ENCODE measurements at places on chromosomes 12 and 14.
A peak's percentile ranks its signal among the peaks of the same experiment; 100 is the strongest.

- no peak for DNase-seq
Observed at GRCh38 chr14:77864085-77864484, 64.2 kb downstream of the ADCK1 start.

DNA sequence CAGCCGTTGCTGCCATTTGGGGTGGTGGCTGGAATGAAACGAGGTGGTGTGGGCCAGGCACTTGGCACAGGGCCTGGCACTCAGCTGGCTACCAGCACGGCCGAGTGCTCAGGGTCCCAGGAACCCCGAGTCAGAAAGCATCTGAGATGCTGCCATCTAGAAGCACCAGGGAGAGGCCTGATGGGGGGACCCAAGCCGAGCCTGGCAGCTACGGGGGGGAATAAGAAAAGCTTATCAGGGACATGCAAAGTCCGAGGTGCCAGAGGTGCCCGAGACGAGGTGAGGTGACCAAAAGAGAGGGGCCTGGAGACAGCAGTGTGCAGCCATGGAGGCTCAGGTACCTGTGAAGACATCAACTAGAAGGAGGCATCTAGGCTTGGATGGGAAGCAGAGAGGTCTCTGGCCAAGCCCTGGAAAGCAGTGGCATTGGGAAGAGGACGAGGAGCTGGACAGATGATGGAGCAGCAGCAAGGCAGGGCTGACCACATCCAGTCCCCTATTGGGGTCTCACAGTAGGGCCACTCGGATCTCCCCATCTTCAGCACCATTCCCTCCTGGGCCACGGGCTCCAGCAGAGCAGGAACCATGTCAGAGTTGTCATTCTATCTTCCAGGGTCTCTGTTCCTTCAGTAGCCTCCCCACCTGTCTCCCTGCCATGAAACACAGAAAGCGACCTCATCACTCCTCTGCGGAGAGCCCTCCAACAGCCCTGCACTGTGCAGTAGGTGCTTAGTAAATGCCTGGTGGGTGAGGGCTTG is 59.3 kb upstream of the DIO3 start:
- no peak for DNase-seq

- no peak for DNase-seq
Observed at GRCh38 chr14:76174982-76175381, 23.3 kb downstream of the GPATCH2L start.

DNA sequence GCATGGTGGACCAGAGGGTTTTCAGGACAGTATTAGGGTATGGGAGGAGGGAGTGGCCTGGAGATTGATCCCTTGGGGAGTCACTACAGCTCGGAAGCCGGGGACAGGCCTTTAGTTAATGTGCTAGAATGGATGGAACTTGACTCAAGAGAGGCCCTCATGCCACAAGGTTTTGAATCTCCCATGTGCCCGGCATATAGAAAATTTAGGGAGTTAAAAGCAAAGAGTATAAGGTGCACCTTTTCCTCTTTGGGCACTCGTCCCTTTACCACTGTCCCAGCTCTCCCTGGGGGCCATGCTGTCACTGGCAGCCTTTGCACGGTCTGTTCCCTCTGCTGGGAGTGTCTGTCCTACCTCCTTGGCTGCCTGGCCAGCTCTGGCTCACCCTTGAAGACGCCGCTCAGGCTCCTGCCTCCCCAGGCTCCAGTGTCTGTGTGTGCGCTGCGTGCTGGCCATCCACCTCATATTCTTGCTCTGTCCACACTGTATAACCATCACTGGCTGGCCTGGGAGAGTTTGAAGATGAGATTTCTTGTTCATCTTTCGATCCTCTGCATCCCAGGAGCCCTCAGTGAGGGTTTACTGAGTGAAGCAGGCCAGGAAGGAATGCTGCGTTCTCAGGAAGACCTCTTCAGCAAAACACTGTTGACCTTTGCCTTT is 161.3 kb downstream of the ZFP36L1 start:
- DNase-seq = no peak

DNA sequence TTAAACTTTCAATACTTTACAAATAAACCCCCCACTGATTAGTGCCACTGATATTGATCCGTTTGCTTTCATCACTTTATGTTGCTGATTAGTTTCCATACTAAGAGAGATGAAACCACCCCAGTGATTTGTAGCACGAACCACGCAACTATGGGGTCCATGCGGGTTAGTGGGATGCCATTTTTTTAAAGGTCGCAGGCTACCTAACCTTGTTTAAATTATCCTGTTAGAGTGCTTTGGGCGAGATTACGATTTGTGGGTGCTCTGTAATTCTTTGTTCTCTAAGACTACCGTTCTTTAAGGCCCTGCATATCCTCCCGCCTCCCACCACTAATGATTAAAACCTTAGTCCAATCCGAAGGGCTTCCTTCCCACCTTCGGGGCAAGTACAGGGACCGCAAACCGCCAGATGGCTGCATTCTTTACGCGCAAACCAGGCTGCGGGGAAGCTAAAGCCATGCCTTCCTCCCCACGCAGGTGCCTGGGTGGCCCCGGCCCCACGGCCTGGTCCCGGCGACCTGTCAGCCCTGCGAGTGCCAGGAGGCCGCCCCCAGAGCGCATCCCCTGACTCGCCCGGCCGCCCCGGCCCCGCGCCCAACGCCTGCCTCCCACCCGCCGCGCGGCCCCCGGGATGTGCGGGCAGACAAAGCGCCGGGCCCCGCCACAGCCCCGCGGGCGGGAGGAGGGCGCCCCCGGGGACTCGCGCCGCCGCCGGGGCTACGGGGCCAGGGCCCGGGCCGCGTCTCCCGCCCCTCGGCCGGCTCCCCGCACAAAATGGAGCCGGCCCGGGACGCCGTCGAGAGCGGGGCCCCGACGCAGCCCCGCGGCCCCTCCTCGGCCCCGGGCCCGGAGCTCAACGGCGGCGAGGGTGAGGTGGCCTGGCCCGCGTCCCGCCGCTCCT is 759 bp downstream of the NFYB start:
- peak; percentile 57 for DNase-seq

DNA sequence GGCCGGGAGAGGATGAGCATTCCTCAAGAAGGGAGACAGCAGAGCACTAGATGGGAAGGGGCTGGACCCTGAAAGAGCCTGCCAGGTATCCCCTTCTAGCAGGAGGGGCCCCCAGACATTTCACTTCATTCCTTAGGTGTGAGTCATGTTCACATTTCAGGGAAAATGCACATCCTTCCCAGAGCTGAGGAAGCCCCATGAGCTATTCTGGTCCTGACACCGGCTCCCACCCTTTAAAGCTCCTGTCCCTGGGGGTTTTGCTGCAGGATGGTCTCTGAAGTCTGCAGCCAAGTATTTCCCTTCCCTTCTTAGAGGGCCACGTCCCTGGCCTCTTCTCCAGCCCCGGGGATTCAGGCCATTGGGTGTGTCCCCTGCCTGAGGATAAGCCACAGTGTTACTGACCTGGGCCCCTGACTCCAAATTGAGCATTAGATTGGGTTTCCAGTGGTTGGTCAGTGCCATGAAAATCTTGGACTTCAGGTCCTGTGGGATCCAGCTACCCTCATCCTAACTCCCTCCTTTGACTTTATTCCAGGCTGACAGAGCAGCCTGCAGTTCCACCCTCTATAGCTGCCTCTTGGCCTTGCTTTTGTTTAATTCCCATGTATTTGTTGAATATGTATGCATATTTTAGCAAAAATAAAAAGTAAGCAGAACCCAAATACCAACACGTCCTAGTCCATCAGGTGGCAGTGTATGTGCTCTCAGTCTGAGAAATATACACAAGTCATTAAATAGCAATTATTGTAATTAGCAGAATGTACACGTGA is 267.1 kb downstream of the CACNA1C start:
- no peak for DNase-seq

GRCh38 chr12:60197589-60197988 is 601.8 kb downstream of the SLC16A7 start:
- no peak for DNase-seq

- DNase-seq = no peak
Observed at GRCh38 chr12:41045509-41045908, 142.6 kb upstream of the PDZRN4 start.

DNA sequence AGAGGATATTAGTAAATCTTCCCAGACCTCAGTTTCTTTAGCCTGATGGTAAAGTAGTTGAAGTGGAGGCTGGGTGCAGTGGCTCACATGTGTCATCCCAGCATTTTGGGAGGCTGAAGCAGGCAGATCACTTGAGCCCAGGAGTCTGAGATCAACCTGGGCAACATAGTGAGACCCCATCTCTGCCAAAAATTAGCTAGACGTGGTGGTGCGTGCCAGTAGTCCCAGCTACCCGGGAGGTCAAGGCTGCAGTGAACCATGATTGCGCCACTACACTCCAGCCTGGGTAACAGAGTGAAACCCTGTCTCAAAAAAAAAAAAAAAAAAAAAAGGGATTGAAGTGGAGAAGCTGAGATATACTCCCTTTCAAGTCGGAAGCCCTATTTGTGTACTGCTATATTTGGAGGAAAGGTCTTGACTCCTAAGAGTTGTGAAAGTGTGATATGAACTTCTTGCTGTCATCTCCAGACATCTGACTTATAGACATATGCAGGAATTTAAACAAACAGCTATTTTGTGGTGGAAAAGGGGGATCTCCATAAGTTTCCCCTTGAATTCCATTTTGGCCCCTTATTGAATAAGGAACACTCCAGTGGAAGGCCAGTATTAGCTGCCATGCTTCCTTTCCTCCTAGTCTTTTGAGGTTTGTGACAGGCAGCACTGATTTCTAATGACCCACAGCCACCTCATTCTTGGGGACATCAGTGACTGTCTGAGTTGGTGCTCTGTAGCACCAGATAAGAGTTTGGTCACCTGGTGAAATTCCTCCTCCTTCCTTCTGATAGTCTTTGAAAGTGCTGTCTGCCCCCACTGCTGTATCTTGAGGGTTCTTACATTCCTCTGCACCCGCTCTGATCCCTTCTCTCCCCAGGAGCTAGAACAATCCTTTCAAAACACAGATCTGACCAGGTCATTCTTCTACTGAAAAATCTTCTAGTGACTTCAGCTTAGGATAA is 7.4 kb downstream of the ELK3 start:
- DNase-seq = no peak

DNA sequence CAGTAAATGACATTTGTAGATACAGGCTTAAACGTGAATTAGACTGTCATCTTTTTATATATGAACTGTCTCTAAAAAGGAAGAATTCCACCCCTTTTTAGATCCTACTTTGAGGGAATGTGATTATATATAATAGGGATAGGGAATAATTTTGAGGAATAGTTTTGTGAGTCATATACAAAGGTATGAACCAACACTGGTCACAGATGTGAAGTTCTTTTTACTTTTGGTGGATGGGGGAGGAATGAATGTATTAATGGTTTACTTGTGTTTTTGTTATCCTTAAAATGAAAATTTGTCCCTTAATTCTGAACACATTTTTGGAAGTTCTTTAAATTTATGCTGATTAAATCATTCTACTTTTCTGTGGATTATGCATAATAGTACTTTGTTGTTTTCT is 30.4 kb downstream of the FRS2 start:
- DNase-seq = no peak

DNA sequence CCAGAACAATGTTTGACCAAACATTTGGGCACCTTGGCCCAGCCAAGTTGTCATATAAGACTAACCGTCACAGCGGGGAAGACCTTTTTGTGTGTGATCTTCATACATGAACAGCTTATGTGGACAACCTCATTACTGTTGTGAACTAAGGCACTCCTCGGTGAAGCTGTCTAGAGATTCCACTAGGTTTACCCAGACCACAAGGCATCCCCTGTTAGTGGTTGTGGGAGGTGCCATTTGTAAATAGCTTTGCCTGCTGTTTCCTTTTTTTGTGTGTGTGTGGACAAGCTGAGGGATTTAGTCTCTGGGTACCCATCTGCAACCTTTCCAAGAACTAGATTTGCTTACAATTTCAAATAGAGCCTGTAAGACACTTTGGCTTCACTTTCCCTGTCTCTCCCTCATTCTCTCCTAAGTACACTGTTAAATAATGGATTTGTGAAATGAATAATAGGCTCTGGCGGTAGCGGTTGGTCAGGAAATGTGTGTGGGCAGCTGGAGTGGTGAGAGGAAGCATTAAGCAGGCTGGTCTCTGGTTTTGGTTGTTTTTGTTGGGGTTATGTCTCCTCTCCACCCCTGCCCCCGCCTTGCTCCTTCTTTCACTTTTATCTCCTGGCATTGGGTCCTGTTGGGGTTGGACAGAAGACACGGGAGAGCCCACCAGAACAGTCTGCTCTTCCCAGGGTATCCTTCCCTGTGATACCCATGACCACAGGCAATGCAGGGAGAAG is 727.6 kb downstream of the VRK1 start:
- DNase-seq = no peak

- DNase-seq = no peak
Observed at GRCh38 chr14:25094171-25094907, 44.4 kb upstream of the STXBP6 start.

DNA sequence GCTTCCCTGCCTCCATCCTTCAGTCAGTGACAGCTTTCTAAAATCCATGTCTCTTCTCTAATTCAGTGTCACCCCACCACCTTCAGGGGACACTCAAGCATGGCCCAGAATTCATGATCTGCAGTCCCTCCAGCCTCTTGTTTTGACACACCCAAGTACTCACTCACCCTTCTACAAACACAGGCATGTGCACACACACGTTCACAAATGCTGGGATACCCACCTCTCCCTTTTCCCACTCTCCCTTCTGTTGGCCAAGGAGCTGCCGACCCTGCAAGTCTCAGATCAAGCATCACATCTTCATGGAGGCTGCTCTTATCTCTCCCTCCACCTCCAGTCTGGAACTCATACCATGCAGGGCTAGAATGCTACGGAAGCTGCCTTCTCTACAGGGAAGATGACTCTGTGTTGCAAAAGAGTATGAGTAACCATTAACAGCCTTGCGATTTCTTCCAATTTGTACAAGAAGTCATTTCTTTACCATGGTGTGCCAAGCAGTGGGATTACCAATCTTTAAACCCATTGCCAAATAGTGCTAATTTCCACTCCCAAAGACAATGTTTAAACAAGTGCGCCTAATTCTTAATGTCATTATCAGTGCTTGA is 196.1 kb downstream of the BCL11B start:
- no peak for DNase-seq

- no peak for DNase-seq
Observed at GRCh38 chr14:106737021-106737420, 1210.6 kb downstream of the TMEM121 start.

DNA sequence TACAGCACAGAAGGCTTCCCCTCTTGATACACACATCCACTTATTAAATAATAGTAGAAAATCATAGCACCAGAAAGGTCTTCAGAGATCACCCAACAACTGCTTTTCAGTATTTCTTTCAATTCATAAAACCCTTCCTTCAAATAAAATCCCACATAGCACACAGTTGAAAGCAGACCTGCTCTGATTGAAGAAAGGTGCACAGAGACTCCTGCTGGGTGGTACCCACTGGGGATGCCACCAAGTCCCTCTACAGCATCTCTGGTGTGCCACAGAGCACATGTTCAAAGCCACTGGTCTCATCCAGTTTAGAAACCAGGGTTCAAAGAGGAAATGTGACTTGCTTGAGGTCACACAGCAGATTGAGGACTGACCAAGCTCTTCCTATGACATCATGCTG is 427.5 kb downstream of the BCL11B start:
- DNase-seq = no peak

- DNase-seq = no peak
Observed at GRCh38 chr12:106140223-106140986, 1.7 kb upstream of the NUAK1 start.

Measured in activated T-cell treated with anti-CD3 and anti-CD28 coated beads, Interleukin-2, amount 50 U/mL, for 72 hours (primary cell).